ENCODE measurements at places on chromosomes 7 and 10.

GRCh38 chr10:63384001-63384400 is 81.8 kb downstream of the JMJD1C start:
- no peak for DNase-seq

GRCh38 chr10:3949711-3950110 is 164.7 kb upstream of the KLF6 start:
- DNase-seq = no peak

GRCh38 chr10:56035489-56035888 is 325.6 kb downstream of the ZWINT start:
- no peak for DNase-seq

DNA sequence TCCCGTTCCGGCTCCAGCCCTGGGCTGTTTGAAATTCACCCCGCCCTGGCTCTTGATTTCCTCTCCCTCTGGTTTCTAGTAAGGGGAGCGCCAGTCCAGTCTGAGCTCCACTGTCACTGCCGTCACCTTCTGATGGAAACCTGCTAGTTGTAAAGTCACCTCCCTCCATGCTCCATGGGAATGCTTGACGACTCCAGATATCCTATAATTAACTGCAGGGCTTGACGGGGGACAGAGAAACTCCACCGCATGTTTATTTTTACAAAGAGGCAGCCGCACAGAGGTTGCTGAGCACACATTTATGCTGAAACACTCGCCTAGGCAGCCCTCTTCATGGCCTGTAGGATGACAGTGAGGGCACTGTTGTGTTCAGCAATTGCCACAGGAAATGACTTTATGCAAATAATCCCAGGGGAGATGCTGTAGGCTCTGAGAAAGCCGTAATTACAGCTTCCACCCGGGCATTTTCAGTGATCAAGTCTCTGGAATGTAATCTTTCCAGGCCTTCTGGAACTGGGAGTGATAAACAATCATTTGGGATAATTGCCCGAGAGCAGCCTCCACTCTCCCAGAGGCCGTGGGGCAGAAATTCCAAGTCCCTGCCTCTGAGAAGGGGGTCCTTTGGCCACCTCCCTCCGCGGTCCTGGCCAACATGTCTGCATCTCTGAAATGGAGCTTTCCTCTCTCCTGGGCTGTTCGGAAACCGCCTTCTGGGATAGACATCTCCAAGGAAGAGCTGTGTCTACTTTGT is 300.5 kb downstream of the KLF6 start:
- no peak for DNase-seq

DNA sequence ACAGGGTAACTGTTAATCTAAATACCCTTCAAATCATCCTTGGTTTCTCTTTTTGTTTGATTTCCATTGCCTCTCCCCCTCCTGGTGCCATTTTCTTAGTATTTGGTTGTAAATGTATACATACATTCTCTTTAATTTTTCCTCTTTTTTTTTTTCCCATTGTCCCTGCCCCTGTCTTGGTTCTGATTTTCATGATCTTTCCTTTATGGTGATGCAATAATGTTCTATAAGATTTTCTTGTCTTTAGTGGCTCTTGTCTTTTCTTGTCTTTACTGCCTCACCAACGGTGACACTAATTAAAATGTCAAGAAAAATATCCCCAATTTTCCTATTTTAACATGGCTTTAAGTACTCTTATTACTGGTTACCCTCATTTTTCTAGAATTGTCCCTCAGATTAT is 135.9 kb upstream of the POT1 start:
- no peak for DNase-seq

GRCh38 chr10:1824928-1825327 is 87.6 kb upstream of the ADARB2 start:
- DNase-seq = no peak

GRCh38 chr7:27678617-27679260 is 16.1 kb upstream of the HIBADH start:
- no peak for DNase-seq

DNA sequence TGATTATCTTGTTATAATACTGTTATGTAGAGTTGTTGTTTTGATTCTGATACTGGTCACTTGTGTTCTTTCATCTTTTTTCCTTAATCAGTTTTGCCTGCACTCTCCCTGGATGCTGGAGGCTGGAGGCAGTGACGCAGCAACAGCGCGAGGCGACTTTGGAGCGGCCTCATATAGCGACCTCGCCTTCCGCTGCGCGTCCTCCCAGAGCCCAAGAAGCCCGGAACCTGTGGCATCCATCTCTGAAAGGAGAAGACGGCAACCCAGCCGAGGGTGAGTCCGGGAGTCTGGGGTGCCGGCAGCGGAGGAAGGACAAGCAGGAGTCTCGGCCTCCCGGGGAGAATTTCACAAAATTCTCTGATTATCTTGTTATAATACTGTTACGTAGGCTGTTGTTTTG is 161.2 kb downstream of the ZNF33B start:
- DNase-seq = no peak

- no peak for DNase-seq
Observed at GRCh38 chr7:124918662-124919061, 11.0 kb downstream of the POT1 start.

DNA sequence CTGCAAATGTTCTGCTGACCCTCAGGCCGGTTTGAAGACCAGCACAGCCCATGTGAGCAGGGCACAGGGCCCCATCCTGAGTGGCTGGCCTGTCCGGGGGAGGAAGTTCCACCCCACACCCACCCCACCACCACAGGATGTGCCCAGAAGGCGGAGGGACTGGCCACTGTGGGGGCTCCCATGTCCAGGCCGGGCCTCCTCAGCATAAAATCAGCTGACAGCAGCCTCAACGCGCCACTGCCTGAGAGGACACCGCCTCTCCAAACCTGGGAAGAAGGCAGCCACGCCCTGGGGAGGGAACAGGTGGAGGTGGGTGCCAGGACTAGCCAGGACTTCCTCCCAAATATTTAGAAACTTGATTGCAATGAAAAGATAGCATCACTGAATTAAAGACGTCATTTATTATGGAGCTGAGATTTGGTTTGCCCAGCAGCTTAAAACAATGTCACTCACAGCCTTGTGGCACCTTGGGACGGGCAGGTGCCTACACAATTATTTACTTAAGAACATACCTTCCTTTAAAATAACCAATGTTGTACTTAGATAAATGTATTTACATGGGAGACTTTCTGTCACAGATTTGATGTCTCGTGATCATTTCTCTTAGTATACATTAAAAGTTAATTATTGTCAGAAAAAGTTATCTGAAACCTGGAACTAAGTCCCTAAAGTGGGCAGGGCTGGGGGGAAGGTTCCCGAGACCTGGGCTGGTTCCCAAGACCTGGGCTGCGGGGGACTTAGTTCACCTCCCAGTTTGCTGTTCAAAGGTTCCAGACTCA is 27.3 kb upstream of the FAM20C start:
- no peak for DNase-seq

DNA sequence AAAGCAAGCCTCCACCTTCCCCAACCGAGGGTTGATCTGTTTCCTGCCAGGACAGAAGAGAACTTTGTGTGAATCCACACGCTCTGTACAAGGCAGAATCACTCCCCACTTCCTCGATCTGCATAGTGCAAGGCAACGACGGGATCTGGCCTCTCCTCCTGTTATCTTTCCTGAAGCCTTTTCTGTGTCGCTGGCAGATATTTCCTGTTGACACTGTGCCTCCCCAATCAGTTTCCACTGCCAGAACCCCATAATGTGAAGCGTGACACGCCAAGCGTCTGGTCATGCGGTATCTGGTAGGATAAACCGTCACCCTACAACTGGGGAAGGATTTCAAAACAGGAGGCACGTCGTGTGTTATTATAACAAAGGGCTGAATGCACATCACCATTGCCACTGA is 57.2 kb downstream of the FAM171A1 start:
- DNase-seq = no peak

- no peak for DNase-seq
Observed at GRCh38 chr10:58755340-58755610, 242.6 kb downstream of the BICC1 start.

- DNase-seq = peak; percentile 25
Observed at GRCh38 chr7:22854158-22855048, 31.8 kb upstream of the TOMM7 start.

GRCh38 chr10:35735412-35735811 is 93.3 kb upstream of the FZD8 start:
- no peak for DNase-seq

DNA sequence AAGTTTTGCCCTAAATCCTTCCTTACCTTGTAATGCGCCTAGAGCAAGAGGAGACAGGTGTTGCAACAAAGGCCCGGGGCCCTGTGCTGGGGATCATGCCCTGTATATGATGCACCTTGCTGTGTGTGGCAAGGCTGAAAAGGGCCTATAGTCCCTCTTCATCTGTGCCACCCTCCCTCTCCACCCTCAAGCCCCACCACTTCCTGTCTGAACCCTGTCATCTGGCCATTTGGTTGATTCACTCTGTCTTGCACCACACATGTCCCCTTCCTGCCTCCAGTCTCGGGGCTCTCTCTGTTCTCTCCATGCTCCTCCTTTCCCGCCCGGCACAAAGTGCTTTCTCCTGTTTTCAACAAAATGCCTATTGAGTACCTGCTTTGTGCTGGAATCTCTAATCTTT is 11.5 kb upstream of the MALSU1 start:
- DNase-seq = no peak

GRCh38 chr10:71694567-71694968 is 25.0 kb downstream of the C10orf105 start:
- peak; percentile 13 for DNase-seq

DNA sequence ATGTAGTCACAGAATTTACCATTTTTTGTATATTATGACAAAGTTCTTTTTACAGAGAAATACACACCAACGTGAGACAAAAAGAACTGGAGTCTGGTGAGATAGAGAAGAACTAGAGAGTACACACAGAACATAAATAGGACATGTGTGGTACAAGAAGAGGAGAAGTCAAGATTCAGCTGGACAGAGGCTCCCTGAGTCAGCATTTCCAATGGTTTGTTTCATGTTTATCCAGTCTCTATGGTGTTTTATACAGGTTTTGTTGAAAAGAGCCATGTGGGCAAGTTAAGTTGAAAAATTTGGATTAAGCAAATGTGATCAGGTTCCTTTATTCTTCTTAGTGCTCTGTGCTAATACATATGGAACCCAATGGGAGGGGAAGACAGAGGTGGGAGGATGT is 105.5 kb upstream of the AKR1E2 start:
- no peak for DNase-seq

- DNase-seq = no peak
Observed at GRCh38 chr7:131637859-131638258, 81.4 kb upstream of the PODXL start.

GRCh38 chr10:7085147-7085912 is 325.5 kb downstream of the SFMBT2 start:
- DNase-seq = no peak

DNA sequence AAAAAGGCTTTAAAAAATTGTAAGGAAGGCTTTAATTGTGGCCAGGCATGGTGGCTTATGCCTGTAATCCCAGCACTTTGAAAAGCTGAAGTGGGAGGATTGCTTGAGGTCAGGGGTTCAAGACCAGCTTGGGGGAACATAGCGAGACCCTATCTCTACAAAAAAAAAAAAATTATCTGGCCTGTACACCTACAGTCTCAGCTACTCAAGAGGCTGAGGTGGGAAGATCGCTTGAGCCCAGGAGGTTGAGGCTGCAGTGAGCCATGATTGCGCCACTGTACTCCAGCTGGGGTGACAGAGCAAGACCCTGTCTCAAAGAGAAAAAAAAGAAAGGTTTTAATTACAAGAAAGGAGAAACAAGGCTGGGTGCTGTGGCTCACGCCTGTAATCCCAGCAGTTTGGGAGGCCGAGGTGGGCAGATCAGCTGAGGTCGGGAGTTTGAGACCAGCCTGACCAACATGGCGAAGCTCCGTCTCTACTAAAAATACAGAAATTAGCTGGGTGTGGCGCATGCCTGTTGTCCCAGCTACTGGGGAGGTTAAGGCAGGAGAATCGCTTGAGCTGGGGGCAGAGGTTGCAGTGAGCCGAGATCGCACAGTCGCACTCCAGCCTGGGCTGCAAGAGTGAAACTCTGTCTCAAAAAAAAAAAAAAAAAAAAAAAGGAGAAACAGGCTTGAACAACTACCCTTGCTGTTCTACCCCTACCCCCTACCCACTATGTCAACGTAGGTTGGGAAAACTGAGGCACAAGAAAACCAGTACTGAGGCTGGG is 83.7 kb downstream of the CARD11 start:
- no peak for DNase-seq

GRCh38 chr10:104016661-104017060 is 49.7 kb downstream of the SLK start:
- no peak for DNase-seq

DNA sequence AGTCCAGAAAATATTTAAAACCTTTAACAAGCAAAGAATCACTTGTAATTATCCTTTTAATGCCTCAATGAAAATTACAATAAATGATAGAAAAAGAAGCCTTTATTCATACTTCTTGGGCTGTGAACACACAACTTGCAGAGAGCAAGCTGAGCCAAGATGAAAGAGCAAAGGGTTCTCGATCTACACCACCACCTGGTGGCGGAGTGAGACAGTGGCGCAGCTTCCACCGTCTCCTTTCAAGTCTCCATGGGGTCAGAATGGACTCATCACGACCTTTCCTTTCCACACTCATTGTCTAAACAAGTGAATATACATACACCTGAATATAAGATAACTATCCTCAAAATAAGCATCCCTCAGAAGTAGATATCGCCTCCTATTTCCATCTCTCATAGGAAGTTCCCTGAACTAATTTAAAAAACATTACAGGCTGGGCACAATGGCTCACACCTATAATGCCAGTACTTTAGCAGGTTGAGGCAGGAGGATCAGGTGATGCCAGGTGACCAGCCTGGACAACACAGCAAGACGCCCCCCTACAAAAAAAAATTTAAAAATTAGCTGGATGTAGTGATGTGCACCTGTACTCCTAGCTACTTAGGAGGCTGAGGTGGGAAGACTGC is 40.7 kb downstream of the ATE1 start:
- no peak for DNase-seq

GRCh38 chr7:152674860-152675758 is 832 bp downstream of the XRCC2 start:
- DNase-seq = no peak

GRCh38 chr10:37236093-37236492 is 110.7 kb downstream of the ANKRD30A start:
- no peak for DNase-seq

DNA sequence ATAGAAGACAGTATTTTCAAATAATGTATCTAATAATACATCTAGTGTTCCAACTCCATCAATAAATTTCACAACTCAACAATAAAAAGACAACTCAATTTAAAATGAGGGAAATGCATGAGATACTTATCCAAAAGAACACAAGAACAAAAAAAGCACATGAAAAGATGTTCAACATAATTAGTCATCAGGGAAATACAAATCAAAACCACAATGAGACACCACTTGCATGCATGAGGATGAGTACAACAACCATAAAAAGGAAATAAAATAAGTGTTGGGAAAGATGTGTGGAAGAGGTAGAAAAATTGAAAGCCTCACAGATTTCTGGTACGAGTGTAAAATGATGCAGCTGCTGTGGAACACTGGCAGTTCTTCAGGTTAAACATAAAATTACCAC is 111.6 kb upstream of the PTPRZ1 start:
- DNase-seq = no peak

- no peak for DNase-seq
Observed at GRCh38 chr10:37434091-37434490, 308.7 kb downstream of the ANKRD30A start.
